Stimulated activated CD8-positive, alpha-beta memory T cell treated with anti-CD3 and anti-CD28 coated beads, Interleukin-7, amount 100 ng/mL, for 24 hours (primary cell): ENCODE measurements at places on chromosomes 1 and 21.

- DNase-seq, result no peak
Measured at GRCh38 chr1:96982118-96982517, 260.5 kb downstream of the PTBP2 start.

GRCh38 chr1:46806196-46807020, 7.6 kb downstream of the CYP4B1 start:
- DNase-seq, result no peak

- no peak for DNase-seq
Measured at GRCh38 chr1:14280909-14281308, 317.6 kb upstream of the KAZN start.

DNA sequence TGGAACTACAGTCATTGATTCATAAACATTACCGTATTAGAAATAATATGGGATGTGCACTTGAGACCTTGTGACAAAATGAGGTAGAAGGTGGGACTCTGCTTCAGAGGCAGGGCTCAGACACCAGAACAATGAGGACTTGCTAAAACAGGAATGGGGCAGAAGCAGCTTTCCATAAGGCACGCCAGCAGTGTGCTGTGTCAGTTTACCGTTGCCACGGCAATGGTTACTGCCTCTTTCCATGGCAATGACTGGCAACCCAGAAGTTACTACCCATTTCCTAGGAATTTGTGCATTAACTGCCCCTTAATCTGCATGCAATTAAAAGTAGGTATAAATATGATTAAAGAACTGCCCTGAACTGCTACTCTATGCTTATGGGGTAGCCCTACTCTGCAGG, 169.0 kb downstream of the CHRM3 start:
- DNase-seq, result no peak

- DNase-seq, result no peak
Measured at GRCh38 chr1:21857142-21857839, 45.2 kb downstream of the LDLRAD2 start.

GRCh38 chr1:24935615-24936484, 5.8 kb upstream of the RUNX3 start:
- no peak for DNase-seq

DNA sequence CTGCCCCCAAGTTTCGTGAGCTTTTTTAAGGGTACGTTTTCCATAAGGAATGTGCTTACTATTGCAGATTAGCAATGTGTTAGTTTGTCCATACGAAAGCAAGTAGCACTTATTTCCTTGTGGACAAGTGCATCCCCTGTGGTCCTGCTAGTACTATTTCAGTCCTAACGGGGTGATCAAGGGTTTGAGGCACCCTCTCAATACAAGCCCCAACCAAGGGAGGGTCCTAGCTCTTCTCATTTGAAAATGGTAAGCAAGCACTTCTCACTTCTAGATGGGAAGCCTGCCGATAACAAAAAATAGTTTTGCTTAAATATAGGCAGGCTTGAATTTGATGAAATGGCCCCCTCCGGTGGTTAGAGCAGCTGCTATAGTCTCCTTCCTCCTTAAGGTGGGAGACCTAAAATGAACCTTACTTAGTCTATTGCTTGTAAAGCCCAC, 64.0 kb upstream of the HMCN1 start:
- DNase-seq, result no peak

- no peak for DNase-seq
Measured at GRCh38 chr1:164619006-164619784, 60.2 kb downstream of the PBX1 start.

GRCh38 chr1:94060720-94061119, 60.2 kb downstream of the ABCA4 start:
- DNase-seq, result no peak

DNA sequence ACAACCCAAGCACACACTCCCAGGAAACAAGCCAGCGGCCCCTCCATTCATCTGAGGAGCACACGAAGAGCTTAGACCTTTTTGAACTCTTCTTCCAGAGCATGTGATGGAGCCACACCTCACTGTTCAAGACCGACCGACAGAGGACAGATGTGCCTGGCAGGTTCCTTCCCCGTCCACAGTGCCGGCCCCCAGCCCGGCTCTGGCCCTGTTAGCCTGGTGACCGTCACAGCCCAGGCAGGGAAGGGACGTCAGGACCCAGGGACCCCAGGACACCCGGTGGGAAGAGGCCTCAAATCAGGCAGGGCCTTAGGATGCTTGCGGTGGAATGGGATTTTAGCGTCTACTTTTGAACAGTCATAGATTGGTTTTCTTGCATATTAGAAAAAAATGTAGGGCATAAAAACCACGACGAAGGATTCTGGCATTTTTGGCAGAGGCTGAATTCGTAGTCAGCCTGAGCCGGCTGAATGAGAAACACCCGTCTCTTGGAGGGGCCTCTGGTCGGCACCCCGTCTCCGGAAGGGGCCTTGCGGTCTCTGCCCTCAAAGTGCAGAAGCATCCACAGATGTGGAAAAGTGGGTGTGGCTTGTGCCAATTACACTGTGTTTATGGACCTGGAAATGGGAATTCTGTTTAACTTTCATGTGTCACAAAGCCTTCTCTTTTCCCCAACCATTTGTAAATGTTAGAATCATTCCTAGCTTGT, 79.3 kb downstream of the SIK1 start:
- no peak for DNase-seq

DNA sequence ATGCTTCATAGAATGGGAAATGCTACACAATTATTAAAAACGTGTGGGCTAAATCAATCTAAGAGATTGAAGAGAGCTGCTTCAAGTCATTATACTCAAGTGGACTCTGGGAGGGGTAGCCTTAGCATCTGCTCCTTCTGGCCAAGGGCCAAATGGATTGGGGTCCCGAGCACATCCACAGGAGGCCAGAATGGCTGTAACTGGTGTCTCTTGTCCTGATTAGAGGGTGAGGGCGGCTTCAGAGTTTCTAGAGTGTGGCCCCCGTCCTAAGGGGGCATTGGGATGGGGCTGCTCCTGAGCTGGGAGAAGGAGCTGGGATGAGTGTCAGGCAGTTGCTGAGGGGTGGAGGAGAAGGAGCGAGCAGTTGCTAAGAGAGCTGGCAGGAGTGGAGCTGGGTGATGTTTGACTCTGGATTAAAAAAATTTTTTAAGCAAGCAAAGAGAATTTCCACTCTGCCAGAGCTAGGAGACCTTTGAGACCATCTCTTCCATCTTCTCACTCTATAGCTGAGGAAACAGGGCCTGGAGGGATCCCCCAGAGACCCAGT, 71.3 kb upstream of the TLR5 start:
- no peak for DNase-seq

GRCh38 chr1:108664481-108664880, 3.6 kb upstream of the HENMT1 start:
- no peak for DNase-seq

DNA sequence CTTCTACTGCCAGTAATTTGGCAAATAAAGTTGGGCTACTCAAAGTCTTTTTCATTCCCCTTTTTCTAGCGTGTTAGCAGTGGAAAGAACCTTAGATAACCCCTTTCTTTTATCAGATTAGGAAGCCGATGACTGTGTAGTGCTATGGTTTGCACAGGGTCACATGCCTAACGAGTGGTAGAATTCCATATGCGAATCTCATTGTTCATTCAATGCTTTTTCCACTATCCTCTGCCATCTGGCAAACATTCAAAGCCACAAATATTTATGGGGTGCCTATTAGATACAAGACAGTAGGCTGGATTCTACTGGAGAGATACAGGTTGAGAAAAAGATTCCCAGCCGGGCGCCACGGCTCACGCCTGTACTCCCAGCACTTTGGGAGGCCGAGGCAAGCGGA, 14.9 kb upstream of the IER5 start:
- DNase-seq, result no peak

- DNase-seq, result no peak
Measured at GRCh38 chr1:65572701-65573421, 152.4 kb downstream of the LEPR start.

- no peak for DNase-seq
Measured at GRCh38 chr1:60872426-60873054, 209.8 kb upstream of the NFIA start.

GRCh38 chr1:158028969-158029368, 35.5 kb downstream of the KIRREL1 start:
- DNase-seq, result no peak

DNA sequence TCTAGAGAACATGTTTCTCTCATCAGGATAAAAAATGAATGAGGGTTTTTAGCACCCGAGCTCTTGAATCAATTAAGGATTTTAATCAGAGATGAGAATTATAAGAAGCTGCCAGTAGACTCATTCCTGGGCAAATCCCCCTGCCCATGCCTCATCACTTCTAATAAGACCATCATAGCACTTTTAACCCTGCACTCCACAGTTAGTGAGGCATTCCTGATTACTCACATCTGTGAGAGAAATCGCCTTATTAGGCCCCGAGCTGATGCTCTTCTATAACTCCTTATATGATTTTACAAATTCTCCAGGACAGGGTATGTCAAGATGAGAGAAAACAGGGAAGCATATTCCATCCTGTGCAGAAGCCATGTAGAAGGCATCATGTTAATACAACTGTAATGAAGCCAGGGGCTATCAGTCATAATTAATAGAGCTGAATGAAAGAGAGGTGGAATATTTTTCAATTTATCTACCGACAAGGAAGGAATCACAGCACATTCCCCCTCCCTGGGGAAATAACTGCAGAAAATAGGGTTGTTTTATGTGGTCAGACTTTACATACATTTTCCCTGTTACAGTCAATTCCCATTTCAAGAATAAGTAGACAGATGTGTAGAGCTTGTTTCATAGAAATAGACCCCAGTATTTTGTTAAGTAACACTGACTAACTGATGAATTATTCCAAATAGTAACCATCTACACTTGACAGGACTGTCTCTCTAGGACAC, 272.7 kb downstream of the HHIPL2 start:
- DNase-seq, result no peak

DNA sequence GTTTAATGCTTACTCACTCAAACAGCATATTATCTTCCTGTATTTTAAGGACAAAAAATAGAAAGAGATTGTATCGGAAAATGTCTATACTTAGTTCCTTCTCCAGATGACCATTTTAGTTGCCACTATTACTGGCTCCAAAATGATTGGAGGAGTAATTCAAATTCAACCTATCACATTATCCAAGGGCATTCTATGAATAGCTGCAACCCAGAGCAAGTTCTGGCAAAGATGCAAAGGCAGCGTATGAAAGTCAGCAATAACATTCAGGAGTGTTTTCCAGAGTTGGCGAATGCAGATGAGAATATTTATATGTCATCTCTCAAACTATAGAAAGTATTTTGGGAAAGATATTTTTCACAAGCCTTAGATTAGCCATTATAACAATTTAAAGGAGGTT, 389.8 kb upstream of the ADGRL2 start:
- no peak for DNase-seq

DNA sequence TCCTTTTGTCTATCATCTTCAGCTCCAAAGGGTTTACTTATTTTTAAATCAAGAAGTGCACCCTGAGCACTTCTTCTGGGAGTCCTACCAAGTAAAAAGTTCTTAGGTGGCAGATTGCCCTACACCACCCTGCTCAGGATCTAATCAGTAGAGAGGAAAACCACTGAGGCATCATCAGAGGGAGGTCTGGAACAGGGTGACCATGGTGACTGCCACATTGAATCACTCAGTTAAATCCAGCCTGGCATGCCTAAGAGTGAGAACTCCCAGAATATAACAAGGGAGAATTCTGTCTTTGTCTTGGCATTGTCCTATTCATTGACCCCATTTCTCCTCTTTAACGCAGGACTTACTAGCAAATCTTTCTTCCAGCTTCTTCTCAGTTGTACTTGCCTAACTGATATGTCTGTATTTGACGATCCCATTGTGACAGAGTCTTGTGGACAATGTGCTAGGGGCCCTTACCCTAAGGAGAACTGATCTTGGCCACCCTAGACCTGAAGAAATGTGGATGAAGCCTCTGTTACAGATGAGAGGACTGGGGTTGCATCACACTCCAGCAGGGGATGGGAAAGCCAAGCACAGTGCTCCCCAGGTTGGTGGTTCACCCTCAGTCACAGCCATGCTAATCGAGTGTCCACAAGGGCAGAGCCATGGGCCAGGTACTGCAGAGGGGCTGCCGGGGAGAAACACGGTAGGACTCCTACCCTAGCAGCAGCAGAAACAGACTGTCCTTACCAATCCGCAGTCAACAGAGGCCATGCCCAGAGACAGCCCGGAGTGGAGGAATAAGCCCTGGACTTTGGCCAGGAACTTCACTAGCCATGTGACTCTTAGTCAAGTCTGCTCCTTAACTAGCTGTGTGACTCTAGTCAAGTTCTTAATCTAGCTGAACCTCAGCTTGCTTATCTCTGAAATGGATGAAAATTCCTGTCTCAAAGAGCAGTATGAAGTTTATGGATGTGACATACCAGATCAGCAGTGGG, 15.4 kb downstream of the PKP1 start:
- DNase-seq, result no peak

- DNase-seq, result no peak
Measured at GRCh38 chr1:21736011-21736410, 46.9 kb downstream of the USP48 start.
